CD4-positive, alpha-beta T cell treated with Interleukin-21 for 1 hour (primary cell): ENCODE measurements at places on chromosomes 11 and 22.

DNA sequence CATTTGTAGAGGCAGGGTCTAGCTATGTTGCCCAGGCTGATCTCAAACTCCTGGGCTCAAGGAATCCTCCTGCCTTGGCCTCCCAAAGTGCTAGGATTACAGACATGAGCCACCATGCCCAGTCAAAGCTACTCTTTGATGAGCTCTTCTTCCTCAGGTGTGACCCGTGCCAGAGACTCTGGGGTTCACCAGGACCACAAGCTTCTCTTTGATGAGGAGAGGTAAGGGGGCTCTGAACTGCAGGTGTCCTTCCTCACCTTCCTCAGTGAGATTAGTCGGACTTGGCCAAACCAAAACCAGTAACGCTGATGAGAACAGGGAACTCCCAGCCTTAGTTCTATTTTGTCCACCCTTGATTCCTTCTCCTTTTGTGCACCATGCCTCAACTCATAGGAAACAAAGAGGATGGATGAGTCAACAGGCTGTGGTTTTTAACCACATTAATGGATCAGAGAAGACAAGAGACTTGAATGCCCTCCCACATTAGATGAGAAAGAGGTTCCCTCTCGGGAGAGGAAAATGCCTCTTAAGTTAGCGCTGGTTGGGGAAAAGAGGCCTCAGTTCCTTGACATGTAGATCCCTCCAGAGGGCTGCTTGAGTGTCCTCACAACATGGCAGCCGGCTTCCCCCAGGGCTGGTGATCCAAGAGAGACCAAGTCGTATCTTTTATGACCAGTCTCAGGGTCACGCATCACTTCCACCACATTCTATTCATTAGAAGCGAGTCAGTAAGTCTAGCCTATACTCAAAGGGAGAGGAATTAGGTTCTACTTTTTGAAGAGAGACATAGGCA lies 25.7 kb upstream of the CTR9 start:
- peak; percentile 31 for DNase-seq

DNA sequence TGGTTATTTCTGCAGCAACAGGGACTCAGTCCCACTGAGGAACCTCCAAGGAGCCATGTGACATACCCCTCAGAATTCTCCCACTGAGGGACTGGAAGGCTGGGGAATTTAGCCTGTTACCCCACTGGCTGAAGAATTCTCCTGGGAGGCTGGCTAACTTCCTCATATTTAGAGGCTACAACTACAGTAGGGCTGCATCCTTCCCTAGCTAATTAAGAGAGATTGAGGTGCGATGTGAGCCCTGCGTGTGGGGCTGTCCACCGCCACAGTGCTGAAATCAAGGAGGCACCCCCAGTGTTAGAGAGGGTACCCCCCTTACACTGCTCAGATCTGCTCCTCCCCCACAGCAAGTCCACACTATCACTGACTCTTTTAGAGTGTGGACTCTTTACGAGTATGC lies 21.1 kb downstream of the EIF3F start:
- DNase-seq: no peak

- no peak for DNase-seq
Observed at GRCh38 chr22:28952857-28953256, 69.5 kb downstream of the ZNRF3 start.

GRCh38 chr22:32585737-32586136 lies 111.1 kb downstream of the FBXO7 start:
- DNase-seq: no peak

GRCh38 chr11:129652835-129653234 lies 162.8 kb upstream of the TMEM45B start:
- DNase-seq: no peak
